ENCODE measurements at places on chromosomes 5 and 9.

DNA sequence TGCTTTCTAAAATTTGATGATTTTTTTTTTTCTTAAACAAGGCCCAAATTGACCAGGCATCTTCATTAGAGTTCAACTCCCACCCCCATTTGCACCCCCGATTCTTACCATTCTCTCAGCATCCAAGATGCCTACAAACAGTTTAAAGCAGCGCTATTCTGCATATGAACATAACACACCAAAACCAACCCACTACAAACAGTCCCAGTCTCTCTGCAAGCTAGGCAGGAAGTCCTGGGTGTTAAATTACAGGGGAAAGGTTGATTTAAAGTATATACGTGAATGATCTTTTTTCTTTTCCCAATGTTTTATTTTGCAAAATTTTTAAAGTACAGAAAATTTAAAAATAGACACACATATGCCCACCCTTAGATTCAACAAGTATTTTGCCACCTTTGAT lies 127.0 kb downstream of the ADAMTS12 start:
- no peak for DNase-seq

DNA sequence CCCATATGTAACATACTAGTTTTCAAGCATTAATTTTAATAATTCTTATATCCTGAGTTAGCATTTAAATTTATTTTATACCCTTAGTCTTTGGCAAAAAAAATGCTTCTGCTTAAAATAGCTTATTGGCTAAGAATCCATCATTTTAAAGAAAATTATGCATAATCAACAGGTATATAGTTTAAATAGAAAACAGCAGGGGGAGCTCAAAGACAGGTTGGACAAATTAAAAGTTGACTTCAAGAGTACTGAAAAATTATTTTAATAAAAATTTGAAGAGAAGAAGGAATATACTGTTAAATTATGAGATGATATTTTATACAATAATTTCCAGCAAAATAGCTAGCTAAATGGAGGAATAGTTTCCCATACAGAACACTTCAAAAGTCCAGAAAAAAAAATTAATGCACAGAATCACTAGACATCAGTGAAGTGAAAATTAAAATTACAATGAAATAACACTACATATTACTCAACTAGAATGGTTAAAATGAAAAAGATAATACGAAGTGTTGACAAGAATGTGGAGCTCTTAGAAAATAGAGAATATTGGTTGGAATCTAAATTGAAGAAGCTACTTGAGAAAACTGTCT lies 387.1 kb downstream of the PDE4D start:
- peak; percentile 41 for DNase-seq

DNA sequence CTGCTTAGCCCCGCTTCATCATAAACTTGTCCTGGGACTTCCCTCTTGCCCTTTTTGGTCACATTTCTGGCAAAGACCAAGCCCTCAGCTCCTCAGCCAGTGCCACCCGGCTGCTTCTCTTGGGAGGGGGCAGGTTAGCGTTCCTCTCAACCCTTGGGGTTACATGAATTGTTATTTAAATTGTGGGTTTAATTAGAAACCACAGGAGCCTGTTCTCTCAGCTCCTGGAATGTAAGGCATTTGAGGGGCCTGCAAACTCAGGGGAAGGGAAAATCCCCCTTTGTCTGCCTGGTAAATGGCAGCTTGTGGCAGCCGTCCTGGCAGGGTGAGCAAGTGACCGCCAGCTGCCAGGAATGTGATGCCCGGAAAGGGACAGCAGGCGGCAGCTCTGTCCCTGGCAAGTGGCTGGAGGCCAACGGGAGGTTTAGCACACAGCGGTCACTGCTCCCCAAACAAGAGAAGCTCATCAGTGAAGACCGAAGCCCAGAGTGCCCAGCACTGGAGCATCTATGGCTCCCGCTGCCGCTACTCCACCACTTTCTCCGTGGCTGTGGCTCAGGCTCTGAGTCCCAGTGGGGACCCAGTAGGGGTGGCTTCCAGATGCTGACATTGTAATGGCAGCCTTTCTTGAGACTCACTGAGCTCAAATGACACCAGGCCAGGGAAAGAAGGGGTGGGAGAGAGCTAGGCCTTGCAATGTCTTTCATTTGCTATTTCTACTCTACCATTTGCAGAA lies 51.7 kb downstream of the SHB start:
- peak; percentile 80 for DNase-seq

DNA sequence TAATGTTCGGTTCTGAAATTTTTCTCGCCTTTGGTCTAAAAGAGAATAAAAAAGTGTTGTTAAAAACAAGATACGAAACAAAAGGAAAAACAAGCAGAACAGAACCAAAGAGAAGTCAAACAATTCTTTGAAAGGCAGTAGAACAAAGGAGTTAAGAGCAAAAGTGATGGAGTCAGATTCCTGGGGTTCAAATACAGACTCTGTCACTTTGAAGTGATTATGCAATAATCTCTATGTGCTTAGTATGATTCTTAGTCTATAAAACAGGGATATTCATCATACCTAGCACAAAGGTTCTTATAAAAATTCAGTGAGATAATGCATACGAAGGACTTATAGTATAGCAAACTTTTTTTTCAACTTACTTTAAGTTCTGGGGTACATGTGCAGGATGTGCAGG lies 48.3 kb downstream of the C9 start:
- DNase-seq = no peak

GRCh38 chr5:170426786-170427185 lies 37.6 kb upstream of the KCNMB1 start:
- no peak for DNase-seq

GRCh38 chr5:64158827-64159226 lies 6.8 kb upstream of the RNF180 start:
- DNase-seq = no peak

DNA sequence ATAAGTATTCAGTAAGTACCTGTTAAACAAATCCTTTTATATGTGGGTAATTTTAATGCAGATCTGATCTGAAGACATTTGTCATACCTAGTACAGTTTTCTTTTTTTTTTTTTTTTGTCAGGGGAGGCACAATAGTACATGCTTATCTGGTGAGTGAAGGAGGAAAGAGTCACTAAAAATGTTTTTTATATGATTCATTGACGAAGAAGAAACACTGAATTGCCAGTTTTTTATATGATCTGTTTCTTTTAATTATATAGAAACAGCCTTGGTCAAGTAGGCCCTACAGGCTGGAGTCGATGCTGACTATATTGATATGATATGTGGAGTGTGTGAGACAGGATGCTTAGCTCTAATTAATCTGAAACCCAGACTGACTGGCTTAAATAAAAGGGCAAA lies 315.2 kb downstream of the PSAT1 start:
- no peak for DNase-seq

GRCh38 chr5:30103452-30104202 lies 1089.9 kb upstream of the CDH6 start:
- DNase-seq = no peak

- no peak for DNase-seq
Observed at GRCh38 chr5:115343855-115344254, 47.4 kb upstream of the CCDC112 start.

GRCh38 chr5:62214701-62215100 lies 91.3 kb upstream of the KIF2A start:
- no peak for DNase-seq

GRCh38 chr9:78605041-78606000 lies 308.4 kb downstream of the PSAT1 start:
- peak; percentile 42 for DNase-seq

GRCh38 chr5:155912291-155912690 lies 414.7 kb upstream of the SGCD start:
- DNase-seq = no peak

DNA sequence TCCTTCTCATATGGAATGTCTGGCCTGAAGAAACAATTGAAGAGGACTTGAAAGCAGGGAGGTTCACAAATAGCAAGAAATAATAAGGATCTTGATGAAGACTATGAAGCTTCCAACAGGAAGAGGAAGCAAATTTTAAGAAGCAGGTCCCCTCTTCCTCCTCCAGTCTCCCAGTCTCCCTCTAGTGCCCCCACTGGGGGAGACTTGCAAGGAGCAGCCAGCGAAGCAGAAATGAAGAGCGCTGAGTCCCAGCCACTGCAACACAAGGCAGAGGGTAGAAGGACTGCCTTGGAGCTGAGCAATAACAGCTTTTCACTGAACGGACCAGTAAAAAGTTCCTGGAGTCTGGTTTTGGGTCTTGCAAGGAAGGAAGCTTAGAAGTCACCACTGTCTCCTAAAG lies 32.6 kb upstream of the ACO1 start:
- DNase-seq = no peak

- no peak for DNase-seq
Observed at GRCh38 chr5:169939731-169940130, 40.6 kb downstream of the INSYN2B start.

DNA sequence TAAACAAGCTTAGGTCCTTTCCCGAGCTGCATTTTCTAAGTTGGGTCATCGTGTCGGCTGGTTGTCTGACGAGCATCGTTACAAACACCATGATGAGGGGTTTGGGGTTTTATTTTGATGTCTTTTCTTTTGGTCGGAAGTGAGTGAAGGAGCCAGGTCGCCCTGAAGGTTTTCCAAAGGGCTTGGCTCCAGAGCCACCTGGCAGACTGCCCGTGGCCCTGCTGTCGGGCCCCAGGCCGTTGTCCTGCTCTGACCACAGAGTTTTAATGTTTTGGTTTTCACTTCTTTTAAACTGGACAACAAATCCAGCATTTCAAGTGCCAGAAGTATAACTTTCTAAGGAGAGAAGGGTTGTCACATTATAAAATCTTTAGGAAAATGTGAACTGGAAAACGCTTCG lies 42.3 kb downstream of the TENT4A start:
- no peak for DNase-seq

DNA sequence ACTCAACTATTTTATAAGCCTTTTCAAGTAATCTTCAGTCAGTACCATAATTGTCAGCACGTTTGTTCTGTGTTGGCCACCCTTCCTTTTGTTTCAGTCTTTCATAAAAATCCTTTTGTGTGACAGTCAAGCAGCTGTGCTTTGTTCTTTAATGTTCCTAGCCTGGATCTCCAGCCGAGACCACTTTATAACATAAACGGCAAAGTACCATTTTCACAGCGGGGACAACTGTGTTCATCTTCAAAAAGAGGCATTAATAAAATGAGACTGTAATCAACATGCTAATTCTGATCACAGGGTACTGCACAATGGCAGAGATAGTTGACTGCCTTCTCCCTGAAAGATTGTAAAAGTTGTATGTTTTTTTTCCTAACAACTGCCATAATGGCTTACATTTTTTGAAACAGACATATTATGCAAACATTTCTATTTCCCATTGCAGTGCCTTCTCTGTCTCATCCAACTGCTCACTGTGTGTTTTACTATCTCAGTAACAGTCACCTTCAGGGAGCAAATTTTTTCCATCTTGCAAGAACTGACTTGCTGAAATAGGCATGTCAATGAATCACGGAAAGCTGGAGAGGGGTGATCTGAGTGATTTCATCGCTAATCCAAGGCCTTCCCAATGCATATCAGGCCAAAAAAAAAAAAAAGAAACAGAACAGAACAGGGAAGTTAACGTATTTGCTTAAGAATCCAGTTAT lies 828.5 kb upstream of the DMAC1 start:
- peak; percentile 60 for DNase-seq

DNA sequence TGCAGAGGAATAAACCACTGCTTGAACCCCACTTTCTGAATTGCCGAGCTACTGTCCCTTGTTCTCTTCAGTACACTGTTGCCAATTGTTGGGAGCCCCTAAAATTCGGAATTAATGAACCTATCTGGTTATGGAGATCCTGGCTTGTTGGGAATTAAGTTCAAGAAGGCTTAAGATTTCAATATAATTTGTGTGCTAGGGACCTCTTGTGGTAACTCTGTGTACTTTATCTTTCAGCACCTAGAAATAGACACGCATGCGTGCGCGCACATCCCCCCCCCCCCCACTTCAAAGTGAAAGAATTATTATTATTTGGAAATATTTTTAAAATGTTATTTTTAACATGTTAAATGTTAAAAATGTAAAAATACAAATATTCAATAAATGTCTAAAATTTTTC lies 53.3 kb upstream of the FAM169A start:
- peak; percentile 54 for DNase-seq

GRCh38 chr5:65263321-65263720 lies 218.4 kb downstream of the ADAMTS6 start:
- DNase-seq = no peak

DNA sequence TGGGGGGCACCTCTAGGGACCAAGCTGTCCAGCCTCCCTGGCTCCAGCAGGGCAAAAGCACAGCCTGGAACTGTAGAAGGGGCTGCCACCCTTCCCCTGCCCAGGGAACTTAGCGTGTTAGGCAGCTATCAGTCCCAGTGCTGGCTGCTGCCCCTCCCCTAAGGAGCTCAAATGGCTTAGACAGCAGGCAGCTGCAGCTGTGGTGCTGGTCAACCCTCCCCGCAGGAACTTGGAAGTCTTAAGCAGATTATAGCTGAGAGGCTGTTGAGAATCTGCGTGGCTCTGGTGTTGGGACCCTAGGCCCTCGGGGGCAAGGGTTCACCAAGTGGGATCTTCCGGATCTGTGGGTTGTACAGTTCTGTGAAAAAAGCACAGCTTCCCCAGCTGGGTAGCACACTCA lies 536.5 kb upstream of the CDH10 start:
- no peak for DNase-seq

DNA sequence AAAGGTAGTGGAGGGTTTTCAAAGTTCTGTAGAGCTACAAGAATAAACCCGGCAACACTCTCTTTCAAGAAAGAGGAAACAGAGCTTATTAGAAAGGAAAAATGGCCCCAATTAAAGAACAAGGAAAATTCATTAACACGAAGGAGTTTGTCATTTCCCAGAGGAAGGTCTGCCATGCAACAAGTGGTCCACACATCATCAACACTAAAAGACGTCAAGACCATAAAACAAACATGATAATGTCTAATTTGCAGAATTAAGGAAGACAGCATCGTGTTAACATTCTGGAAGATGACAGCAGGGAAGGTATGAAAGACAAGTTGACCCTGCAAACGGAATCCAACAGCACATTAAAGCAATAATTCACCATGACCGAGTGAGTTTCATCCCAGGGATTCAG lies 28.6 kb upstream of the NRARP start:
- no peak for DNase-seq

Data from muscle of leg (tissue), 16 donors.